Activated CD4-positive, alpha-beta T cell treated with anti-CD3 and anti-CD28 coated beads for 48 hours (primary cell): ENCODE measurements at places on chromosomes 2 and 18.

DNA sequence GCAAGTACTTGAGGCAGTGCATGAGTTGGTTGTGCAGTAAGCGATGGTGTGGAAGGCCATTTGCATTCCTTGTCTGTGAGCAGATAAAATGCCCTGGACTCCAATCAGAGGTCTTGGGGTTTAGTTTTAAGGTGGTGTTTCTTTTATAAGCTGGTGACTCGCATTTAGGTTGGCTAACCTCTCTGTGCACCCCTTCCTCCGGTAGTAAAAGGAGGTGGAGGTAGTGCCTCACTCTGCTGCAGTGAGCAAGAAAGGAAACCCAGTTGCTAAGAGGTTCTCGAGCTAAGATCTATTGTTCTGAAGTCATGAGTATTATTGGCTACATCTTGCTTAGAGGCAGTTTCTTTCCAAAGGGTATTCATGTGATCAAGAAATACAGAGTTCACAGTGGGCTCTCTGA lies 74.3 kb upstream of the EML6 start:
- no peak for DNase-seq

DNA sequence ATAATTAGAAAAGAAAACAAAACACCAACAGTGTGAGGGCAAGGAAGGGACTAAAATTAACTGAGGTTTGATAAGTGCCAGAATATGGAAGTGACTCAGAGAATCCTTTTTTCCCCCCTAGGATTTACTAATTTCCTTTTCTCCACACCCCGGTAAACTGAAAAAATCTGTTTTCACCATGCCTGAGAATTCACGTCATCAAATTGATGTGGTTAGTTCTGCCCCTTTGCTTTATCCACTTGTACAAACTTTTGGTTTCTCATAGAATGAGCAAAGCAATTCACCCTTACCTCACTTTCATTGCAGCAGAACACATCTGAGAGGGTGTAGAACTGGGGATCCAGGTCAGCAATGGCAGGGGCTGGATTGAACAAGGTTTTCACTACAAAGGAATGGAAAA lies 57.8 kb downstream of the RBKS start:
- no peak for DNase-seq

GRCh38 chr2:199727801-199728200 lies 123.2 kb downstream of the FTCDNL1 start:
- DNase-seq: no peak

- no peak for DNase-seq
Measured at GRCh38 chr2:192969055-192969454, 774.3 kb upstream of the TMEFF2 start.

GRCh38 chr2:133171393-133172004 lies 396.8 kb downstream of the NCKAP5 start:
- no peak for DNase-seq

GRCh38 chr2:119638685-119639554 lies 40.1 kb upstream of the TMEM177 start:
- DNase-seq: no peak

DNA sequence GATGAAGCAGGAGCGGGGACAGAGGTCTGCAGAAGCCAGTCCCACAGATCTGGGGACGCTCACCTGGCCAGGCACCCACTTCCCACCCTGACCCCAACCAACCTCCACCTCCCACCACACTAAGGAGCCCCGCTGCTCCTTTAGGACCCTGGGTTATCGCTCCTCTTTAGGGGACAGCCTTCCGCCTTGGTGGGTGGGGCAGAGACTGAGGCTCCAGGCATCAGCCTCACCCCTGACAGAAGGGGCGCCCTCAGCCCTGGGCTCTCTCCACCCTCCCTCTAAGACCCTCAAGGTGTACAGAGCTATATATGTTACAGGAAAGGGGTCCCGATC lies 33.5 kb upstream of the SLC66A3 start:
- DNase-seq: no peak

DNA sequence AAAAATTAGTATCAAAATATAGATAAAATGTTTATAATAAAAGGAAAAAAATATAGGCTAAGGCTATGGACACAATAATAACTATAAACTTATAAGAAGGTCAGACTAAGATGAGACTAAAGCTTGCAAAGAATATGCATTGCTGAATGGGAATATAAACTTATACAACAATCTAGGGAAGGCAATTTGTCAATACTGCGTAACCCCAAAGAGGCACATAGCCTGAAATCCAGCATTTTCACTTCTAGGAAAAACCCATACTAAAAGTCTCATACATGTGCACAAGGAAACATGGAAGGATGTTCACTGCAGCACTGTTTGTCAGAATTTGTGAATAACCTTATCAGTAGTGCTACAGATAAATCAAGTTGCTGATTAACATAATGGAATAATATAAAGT lies 45.5 kb downstream of the FANCL start:
- no peak for DNase-seq

GRCh38 chr18:76274468-76275289 lies 220.4 kb downstream of the ZNF516 start:
- DNase-seq: peak; percentile 18

- DNase-seq: no peak
Measured at GRCh38 chr2:49004036-49004626, 150.2 kb downstream of the FSHR start.

DNA sequence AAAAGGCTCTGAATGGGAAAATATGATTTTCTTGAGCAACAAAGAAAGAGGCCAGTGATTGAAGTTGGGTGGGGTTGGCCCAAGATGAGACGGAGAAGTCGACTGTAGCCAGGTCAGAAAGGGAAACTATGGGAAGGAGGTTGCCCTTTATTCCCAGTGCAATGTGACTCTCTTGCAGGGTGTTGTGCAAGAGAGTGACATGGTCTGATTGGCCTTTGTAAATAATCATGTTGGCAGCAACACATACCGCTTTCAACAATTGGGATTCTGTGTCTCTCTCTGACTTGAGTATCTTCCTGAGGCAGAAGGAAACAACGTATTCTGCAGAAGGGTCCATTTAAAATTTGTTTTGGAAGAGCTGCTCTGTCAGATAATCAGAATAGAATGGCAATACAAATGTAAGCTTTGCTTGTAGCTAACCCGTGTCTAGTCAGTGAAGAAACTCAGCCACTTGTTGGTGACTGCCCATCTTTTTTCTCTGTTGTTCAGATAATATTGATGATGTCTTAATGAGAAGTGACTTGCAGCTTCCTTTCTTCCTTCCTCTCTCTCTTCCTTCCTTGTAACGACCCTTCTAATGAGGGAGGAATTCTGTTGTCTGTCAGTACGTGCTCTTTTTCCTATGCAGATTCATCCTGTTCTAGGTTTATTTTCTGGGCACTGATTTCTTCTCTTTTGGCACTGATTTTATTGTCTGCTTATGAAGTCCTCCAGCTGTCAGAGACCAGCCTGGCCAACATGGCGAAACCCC lies 311.0 kb upstream of the FAM98A start:
- no peak for DNase-seq

DNA sequence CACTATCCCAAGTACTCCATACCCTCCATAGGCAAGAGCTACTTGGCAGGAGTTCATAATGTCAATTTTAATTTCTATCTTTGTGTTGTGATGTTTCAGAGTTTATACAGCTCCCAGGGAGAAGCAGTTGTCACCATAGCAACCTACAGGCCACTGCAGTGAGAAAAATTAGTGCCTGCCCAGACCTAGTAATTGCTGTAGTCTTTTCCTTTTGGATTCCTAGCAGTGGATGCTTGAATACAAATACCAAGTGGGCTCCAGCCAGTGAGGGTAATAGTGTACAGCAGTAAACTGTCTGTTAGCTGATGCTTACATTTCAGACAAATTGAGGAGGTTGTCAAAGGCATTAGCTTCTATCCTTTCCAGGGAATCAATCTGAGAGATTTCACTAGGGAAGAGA lies 26.7 kb downstream of the LHCGR start:
- no peak for DNase-seq

DNA sequence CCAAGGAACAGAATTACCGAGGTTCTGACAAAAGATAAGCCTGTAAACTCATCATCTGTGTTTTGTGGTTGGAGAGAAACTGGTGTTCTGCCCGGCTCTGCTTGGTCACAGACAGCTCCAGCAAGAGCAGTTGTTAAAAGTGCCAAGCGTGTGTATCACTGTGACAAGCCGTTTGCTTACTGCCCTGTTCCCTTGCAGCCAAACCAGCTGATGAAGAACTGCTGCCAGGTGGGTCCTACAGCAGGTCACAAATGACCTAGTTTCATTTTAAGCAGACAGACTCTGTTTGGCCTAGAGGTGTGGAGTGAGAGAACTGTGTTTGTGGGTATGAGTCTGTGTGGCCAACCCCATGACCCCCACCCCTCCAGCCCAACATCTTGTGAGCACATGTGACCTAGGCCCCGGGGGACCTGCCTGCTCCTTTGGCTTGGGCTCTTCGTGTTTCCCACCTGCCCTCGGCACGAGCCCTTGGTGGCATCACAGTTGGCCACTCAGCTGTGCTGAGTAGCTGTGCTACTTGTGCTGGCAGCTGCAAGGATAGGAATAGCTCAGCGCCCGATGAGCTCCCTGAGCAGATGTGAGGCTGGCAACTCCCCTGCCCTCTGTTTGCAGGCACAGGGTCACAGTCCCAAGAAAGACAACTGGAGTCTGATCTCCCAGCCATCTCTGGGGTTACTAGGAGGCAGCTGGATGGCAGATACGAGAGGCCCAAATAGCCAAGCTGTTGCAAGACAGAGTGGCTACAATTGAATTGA lies 9.7 kb downstream of the OXER1 start:
- no peak for DNase-seq

DNA sequence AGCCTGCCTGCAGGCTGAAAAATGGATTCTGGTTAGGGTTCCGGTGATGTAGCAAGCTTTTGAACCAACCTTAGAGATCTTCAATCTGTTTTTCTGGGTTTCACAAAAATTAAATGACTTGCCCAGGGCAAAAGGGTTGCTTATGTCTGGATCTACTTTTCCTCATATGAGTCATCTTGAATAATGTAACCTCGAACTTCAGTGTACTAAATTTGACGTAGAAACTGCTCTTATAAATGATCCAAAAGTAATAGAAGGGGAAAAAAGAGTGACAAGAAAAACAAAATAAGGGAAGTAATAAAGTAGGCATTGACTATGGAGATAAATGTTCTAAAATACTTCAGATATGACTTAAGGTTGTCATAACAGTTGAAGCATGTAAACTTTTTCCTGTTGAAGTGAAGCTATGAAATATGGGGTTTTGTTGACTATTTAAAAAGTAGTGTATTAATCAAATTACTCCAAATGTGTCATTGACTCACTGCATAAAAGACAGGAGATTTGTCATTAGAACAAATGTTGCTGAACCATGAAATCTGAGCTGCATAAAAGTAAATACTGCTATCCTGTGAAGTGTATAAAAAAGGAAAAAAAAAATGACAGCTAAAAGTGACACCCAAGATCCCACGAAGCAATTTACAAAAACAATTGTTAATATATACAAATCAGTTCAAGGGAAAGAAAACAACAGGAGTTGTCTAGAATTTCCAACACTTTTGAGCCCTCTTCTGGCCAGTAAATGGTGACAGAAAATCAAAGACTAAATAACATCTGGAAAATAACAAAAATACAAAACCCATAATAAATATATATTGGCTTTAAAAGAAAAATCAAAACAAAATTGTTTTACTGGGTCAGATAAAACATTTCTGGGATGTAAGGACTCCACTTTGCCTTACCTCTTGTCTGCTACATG lies 103.6 kb upstream of the SERPINE2 start:
- no peak for DNase-seq

GRCh38 chr18:74196220-74197119 lies 48.1 kb downstream of the TIMM21 start:
- DNase-seq: peak; percentile 51

DNA sequence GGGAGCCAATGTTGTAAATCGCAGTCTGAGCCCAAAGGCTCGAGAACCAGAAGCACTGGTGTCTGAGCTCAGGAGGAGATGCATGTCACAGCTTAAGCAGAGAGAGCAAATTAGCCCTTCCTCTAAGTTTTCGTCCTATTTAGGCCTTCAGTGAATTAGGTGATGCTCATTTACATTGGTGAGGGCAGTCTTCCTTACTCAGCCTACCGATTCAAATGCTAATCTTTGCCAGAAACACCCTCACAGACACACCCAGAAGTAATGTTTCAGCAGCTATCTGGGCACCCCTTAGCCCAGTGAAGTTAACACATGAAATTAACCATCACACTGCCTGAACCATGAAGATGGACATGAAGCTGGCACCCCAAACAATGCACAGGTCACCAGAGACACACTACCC lies 385.1 kb downstream of the STK39 start:
- DNase-seq: no peak

DNA sequence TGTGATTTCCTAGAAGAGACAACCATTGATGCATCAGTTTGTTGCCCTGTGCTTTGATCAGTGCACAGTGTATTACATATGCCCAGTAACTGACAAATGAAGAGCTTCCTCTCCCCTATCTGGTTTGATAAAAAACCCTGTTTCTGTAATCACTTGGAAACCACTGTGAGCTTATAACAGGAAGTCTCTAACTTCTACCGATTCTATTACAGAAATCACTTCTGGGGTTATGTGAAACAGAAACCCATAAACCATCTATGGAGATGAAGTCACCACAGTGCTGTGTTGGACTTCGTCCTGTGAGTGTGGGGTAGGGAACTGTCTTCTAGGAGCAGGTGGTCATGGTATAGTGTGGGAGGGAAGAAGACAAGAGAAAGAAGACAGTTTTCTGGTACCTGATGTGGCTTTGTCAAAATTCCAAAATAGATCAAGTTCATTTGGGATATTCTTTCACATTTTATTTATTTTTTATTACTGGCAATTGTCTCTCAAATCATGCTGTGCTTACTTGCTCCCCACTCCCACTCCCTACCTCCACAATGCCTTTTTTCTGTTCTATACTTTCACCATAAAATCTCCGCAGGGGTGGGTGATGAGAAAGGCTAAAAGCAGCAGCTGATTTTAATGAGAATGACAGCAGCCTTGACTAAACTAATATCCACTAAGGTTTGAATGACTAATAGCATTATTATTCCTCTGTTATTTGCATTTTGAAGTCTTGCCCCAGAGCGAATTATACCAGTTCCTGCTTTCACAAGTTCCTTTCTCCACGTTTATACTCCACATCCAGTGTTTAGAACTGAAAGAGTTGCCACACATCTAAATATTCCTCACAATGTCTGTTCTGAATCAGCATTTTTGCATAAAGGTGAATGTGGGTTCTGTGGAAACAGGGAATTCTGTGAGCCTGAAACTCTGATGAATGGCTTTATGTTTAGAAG lies 41.7 kb upstream of the RND3 start:
- no peak for DNase-seq

GRCh38 chr2:133293544-133294353 lies 274.5 kb downstream of the NCKAP5 start:
- DNase-seq: no peak

GRCh38 chr2:227082286-227082685 lies 81.7 kb downstream of the COL4A4 start:
- no peak for DNase-seq

GRCh38 chr2:82027921-82028615 lies 1723.5 kb upstream of the LRRTM1 start:
- DNase-seq: no peak
